ENCODE measurements at places on chromosomes 11 and 22.

DNA sequence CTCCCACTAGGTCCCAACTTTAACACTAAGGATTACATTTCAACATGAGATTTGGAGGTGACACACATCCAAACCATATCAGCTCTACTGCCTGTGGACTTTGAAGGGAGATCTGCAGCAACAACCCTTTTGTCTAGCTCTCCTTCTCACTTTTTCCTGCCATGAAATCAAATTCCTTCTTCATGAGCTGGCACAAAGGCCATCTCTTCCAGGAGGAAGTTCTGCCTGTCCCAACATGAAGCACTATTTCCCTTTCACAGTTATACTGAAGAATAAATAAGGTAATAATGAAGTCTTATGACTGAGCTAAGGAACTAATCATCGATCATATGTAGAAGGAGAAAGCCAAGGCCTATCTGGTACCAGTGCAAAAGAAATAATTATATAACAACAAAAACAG lies 253.5 kb upstream of the TENM4 start:
- no peak for DNase-seq

- no peak for DNase-seq
Measured at GRCh38 chr11:72842653-72843330, 28.6 kb downstream of the ATG16L2 start.

- DNase-seq, result no peak
Measured at GRCh38 chr11:80048513-80048912, 607.7 kb upstream of the TENM4 start.

GRCh38 chr11:122647736-122648275 lies 7.7 kb upstream of the UBASH3B start:
- no peak for DNase-seq

DNA sequence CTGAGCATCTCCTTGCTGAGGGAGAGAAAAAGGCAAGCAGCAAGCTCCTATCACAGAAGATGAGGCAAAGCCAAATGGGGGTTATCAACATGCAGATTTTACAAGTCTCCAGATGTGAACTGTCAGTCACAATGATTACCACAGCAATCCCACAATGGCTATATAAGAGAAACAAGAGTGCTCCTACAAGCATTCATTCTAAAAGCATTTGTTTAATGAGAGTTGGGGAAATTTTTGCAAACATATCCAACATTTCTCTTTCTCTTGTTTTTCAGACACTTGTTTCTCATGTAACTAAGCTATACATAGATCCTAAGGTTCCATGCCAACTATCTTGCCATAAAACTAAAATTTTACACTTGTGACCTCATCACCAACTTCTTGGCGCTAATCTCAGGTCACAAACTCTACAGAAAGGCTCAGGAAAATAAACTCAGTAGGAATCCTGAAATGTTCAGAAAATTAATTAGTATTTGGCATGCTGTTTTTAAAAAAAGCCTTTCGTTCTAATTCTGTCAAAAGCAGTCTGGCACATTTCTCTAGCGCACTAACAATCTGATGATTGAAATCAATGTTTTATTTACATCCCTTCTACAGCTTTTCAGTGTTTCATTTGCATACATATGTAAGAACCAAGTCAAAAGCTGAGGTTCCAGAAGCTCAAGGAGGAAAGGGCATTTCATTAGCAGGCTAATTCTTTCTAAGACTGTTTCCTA lies 199.5 kb downstream of the TTC28 start:
- peak; percentile 82 for DNase-seq

DNA sequence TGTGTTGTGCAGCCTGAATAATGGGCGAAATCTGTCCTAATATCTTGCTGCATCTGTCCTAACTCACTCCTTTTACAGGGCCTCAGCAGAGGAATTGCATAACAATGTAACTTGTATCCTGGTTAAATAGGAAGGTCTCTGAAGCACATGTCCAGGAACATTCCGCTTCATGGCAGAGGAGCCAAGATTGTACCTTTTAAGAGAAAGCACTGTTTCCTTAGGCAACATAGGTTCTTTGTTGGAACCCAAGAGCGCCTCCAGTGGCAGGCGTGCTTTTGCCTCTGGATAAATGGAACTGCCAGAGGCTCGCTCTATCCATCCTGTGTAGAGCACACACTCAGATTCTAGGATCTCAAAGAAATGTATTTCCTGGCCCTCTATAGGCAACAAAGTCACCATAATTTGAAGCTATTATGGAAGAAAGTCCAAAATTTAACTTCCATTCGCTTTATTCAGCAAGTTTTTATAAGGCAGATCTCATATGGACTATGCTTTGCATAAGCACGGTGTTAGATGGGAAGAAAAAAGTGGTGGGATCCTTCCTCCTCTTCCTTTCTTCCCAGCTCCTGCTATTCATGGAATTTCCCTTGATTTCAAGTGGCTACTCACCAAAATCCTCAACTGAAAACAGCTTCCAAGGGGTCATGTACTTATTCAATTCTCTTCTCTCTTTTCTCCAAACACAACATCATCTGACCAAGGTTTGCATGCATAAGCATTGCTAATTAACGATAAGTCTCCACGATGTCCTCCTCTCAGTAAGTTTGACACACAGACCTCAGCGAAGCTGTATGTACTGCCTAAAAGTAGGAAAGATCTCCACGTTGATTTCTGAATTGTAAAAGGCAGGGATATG lies at the start of gene BLID:
Gene BLID (minus strand): TSS at position 692 of the 856 bp plus-strand sequence. CDS start 293 bp downstream, at position 399.
- DNase-seq, result peak; percentile 69

GRCh38 chr11:47257517-47258316 lies at the start of gene NR1H3:
TSS of gene NR1H3 (plus strand) at chr11:47257996. CDS start at chr11:47259217, 1,221 bp downstream.
- peak; percentile 30 for DNase-seq

DNA sequence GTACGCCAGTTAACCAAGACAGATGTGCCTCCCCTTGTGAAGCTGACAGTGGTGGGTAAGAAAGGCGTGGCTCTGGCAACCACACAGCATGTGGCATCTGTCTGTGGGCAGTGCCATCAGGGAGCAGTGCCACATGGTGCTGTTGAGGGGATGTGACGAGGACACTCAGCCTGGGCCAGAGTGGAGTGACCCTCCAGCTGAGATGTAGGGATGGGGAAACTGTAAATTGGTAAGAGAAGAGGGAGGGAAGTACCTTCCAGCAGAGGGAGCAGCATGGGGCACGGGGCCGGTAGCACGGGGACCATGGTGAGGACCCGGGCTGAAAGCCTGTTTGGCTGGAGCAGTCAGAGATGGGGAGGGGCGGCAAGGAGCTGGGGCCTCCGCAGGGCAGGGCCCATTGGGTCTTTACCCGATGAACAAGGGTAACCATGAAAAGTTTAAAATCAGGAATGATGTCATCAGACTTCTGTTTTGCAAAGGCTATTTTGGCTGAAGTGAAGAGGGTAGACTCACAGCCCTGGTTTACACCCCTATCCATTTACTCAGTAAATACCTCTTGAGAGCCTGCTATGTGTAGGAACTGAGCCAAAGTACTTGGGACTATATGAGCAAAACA lies 10.4 kb downstream of the TMPRSS6 start:
- DNase-seq, result no peak

GRCh38 chr11:35962369-35963138 lies 18.7 kb downstream of the LDLRAD3 start:
- DNase-seq, result no peak

DNA sequence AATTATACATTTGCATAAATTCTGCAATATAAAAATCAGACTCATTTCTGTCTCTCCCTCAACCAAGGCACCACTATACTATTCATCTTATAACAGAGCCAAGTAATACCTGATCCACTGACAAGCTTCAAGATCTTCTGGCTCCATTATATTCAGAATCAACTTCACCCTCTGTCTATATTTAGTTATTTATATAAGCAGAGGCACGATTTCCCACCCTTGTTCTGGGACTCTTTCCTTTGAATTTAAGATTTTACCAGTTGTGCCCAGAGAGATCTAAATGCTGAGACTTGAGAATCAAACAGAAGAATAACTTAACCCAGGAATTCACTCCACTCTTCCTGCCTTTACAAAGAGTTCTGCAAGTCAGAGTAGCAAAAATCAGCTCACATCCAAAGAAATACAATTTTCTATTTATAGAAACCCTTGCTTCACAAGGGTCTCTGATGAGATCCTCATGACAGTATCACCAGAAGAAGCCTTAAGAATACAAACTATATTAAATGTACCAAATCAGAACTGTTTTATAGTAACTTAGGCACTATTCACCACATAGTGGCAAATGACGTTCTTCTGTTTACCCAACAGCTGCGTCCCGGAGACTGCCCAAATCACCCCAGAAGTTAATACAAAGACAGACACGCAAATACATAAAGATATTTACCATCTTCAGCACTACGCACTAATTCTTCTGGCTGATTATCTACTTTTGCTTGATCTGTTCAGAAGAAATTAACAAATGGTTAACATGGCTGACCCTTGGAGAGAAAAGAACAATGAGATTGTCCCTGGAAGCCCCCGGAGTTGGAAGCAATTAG lies 32.3 kb upstream of the CCDC89 start:
- DNase-seq, result no peak

DNA sequence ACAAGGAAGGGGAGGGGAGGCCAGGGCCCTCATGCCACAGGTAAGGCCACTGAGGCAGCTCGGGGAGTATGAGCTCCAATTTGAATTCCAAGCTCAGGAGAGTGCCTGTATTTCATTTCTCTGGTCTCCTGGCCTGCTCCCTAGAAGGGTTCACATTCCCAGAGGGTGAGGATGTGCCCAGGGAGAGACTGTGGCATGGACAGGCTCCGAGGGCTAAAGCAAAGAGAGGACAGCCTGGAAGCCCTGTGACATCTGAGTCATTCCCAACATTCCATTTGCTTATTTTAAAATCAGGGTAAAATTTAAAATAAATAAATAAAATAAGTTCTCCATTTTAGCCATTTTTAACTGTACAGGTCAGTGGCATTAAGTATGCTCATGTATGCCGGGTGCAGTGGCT lies 18.6 kb upstream of the FOLR1 start:
- DNase-seq, result no peak

- no peak for DNase-seq
Measured at GRCh38 chr11:40544162-40544561, 915.3 kb downstream of the LRRC4C start.

DNA sequence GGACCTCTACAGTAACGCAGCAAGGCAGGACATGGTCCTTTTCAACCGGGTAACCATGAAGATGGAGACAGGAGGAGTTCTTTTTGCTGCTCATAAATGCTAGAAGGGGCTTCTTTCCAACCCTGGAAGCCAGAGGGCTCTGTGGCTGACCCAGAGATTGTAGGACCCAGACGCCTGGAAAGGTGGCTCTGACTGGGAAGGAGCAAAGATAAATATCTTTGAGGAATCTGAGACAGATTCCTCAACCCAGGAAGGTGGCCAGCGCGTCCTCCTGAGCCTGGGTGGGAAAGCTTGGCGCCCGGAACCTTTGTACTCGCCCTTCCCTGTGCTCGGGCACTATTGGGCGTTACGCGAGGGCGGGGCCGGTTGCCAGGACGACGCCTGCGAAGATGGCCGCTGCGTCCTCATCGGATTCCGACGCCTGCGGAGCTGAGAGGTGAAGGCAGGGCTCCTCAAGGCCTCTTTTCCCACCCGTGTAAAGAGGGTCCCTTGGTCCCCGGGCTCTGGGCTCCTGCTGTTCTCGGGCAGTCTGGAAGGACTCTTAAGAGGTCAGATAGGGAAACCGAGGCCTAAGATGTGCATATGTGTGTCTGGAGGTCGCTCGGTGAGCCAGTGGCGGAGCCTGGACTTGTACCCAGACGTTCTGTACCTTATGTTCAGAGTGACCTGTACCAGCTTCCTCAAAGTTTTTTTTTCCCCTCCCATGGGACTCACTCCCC lies at the start of gene BBS1:
Gene BBS1 (plus strand): TSS at position 365 of the 719 bp plus-strand sequence. CDS start 25 bp downstream, at position 390.
- DNase-seq, result peak; percentile 95

GRCh38 chr22:44385296-44385610 lies 72.5 kb upstream of the SHISAL1 start:
- no peak for DNase-seq

GRCh38 chr11:74035264-74035663 lies 26.4 kb upstream of the UCP3 start:
- DNase-seq, result no peak

DNA sequence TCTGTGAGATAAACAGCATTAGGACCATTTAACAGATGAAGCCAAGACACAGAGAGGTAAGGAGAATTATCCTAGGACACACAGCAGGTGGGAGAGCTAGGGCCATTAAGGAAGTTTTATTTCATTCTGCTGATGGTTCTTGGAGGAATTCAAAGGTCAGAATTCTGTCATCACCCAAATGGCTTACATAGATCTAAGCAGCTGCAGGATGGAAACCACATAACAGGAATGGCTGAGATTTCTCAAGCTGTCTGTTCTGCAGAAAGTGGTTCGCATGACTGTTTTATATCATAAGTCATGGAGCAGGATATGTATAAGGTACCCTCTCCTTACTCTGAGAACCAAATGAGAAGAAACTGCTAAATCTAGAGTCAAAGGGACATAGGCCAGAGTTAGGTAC lies 163.2 kb upstream of the NARS2 start:
- no peak for DNase-seq

DNA sequence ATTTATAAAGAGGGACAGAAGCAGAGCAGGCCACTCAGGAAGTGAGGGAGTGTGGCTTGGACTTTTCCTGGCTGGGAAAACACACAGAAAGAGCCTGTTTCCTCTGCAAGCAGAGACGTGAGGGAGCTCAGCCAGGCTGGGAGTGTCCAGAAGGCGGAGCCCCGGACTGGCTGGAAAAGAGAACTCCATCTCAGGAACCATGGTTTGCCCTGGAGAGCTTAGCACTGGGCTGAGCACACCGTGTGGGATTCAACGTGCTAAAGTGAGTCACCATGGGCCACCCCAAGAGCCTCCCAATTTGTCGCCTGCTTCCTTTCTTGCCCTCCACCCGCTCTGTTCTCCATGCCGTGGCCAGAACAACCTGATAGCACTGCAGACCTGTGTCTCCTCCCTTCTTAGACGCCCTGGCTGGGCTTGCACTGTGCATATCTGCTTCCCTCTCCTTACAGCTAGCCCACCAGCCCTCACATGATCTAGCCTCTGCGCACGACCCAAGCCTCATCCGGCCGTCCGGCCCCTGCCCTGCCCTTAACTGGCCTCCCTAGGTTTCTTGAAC lies 51.8 kb downstream of the GALNT18 start:
- DNase-seq, result no peak

- no peak for DNase-seq
Measured at GRCh38 chr11:77276271-77276670, 25.2 kb downstream of the GDPD4 start.

GRCh38 chr11:72625691-72626413 lies 48.4 kb downstream of the PDE2A start:
- no peak for DNase-seq

DNA sequence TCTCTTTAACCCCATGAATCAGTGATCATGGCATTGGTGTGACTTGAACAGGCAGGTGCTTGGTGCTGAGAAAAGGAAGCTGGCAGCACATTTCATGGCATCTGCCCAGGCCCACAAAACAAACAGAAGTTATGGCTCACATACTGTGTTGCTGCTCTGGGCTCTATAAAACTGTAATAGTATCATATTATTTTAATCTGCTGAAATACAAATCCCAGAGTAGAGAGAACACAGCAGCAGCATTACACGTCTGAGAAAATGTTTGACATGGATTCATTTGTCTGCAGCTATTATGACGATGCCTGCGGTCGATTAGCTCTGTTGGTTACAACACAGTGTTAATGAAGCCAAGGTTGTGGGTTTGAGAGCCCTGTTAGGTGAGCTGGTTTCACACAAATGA lies 80.8 kb downstream of the ALX4 start:
- DNase-seq, result no peak

DNA sequence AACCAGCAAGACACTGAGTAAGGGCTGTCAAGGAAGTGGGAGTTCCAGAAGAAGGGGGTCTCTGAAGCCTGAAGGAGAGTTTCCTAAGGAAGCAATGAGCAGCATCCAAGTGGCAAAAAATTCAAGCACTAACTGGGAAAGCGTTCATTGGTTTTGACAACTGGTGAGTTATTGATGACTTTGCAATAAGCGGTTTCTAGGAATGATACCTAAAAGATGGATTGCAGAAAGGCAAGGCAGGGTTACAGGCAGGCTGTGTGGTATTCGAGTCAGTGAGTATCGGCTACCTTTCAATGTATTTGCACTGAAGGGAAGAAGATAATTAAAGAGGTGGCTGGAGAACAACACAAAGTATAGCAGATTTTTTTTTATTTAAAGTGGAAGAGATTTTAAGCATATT lies 59.3 kb upstream of the NCAM1 start:
- DNase-seq, result no peak
